ENCODE measurements at places on chromosomes 6 and 20.

GRCh38 chr6:143838395-143838794 is 4.7 kb upstream of the LTV1 start:
- no peak for DNase-seq

DNA sequence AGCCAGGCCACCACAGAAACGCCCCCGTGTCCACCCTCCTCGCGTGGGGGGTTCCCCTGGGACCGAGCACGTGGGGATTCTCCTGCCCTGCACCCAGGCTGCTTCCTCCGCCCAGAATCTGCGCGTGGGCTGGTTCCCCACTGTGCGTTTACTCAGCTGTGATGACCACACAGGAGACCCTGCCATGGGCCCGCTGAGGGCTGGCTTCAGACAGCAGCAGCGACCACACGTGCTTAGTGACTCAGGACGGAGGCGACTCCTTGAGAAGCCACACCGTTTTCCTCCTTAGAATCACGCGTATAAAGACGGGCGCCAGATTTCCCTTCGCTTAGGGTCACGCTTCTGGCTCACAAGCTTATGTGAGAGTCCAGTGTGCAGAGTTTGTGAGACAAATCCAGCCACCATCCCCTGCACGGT is 63.9 kb upstream of the PDE10A start:
- no peak for DNase-seq

GRCh38 chr6:169112483-169113320 is 140.9 kb downstream of the THBS2 start:
- DNase-seq, result no peak

DNA sequence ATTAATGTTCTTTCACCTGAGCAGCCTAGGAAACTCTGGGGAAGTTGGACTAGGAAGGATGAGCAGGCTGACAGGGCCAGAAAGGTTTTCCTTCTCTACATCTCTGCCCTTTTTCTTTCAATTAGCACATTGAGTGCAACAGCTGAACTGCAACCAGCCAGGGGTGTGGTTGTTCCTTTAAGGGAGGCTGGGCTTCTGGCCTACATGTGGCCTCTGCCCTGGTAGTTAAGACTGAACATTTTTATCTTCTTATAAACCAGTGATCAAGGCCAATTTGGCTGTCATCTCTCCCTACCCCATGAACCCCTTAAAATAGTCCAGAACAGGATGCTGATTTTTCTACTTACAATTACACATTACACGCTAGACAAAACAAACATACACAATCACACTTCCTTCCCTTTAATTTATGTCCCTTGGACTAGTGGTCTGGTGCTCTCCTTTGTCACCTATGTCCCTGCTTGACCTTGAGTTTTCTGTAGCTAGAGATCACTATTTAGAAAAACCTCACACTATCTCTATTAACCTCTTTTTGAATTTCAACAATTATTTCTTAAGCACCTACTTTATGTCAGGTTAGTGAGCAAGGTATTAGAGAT is 60.3 kb downstream of the RNF217 start:
- DNase-seq, result no peak

DNA sequence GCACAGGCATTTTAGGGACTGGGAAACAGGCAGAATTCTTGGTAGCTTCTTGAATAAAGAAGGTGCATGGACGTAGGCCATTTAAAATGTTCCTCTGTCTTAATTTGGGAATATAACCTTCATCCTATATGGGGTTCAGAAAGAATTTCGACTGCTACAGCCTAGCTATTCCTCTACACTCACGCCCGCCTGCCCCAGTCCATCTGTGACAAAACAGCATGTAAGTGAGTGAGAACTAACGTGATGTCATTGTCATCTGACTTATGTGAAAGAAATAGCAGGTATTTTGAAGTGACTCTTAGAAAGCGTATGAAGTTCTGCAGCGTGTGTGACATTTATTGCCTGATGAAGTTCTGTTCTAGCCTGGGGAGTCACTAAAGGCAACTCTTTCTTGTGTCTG is 52.2 kb upstream of the SLC22A1 start:
- no peak for DNase-seq

GRCh38 chr6:32406857-32407256 is at the start of gene BTNL2:
TSS of gene BTNL2 (minus strand) at chr6:32407181. CDS start at chr6:32407123, 58 bp downstream.
- no peak for DNase-seq

DNA sequence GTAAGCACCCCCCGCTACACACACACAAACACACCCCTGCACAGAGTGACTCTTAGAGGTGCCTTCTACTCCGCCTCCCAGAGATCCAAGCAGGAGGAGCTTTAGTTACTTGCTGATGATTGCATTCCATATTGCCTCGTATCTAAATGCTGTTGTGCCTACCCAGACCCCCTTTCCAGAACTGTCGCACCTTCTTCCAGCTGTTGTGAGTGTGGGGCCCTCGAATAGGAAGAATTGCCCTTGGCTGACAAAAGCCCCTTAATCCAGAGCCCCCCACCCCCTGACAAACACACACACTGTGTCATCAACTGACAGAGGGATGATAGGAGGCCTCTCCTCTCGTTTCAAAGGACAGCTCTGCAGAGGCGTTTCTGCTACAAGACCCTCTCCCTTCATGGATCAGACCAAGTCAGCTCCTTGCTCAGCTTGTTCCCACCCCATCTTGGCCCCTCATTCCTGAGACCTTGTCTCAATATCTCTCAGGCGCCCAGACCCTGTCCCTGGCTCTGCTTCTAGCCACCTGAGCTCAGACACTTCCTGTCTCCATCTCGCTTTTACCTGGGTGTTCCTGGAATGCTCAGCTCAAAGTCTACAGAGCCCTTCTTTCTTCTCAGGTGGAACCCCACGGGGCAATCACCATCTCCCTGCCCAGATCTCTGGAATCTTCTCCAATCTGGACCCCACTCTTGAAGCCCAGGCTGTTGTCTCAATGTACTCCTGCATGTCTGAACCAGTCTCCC is 4.0 kb upstream of the VSX1 start:
- no peak for DNase-seq

GRCh38 chr20:1775117-1775516 is 117.5 kb upstream of the SIRPG start:
- DNase-seq, result no peak

DNA sequence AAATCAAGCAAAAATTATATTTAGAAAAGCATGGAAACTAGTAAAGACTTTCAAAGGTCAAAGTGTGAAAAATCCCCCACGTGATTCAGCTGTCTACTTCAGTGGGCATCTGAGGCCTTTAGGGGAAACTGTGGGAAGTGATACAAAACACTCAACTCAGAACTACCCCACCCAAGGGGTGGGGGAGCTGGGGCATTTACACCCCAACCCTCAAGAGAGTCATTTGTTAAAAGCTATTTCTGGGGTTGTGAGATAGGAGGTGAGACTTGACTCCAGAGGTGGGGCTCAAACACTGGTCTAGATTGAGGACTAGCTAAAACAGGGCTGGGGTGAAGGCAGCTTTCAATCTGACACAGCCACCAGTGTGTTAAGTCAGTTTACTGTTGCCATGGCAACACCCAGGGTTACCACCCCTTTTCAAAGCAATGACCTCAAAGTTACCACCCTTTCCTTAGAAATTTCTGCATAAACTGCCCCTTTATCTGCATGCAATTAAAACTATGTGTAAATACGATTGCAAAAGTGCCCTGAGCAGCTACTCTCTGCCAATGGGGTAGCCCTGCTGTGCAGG is 9.9 kb upstream of the GTSF1L start:
- DNase-seq, result peak; percentile 30

DNA sequence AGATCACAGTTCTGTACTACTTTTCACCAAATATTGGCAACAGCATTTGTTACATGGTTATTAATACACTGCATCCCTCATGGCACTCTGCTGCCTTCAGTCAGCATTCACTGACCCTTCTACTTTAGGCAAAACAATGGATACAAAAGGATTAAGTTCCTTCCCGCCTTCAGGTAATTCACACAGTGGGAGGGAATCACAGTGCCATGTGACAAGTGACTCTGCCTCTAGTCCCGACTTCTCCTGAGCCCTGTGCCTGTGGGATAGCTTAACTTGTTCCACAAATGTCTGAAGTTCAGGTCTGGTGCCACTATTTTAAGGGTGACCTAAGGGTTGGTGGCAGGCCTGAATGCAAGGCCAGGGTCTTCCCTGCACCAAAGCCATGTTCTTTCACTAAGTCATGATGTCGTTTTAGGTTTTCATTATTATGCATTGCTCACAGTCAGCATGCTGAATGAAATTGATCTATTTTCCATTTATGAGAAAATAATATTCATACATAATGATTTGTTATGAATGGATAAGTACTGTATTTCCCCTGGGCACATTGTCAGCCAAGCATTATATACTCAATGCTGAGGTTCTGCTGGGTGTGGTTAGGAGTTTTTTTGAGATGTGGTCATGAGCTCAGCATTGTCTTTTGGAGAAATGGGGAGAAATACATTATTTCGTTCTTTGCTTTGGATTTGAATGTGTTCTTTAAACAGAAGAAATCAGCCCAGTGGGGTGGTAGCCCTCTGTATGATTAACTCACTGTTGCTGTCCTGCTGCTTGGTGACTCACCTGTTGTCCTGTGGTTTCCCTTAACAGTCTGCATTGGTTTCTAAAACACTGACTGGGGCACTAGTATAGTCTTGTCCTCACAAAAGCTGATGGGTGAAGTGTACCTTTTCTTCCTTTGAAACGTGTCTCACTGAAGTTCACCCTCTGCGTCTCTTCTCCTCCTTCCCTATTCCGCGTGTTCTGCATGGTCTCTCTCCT is 66.4 kb downstream of the AFDN start:
- no peak for DNase-seq

DNA sequence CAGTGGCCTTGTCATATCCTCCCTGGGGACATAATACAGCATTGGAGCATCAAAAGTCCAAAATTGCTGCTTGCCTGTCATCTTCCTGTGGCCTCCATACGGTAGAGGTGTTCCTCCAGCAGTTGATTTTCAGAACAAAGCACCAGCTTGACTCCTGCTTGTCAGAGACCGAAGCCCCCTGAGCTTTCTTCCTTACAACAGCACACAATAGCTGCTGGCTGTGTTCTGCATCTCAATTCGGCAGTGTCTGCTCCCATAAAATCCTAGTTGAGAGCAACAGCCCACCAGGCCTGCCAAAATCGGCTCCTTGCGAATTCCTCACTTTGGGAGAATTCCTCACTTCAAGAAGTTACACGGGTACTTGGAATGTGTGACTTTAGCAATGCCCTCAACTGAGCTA is 372.9 kb downstream of the SAMD5 start:
- DNase-seq, result no peak

DNA sequence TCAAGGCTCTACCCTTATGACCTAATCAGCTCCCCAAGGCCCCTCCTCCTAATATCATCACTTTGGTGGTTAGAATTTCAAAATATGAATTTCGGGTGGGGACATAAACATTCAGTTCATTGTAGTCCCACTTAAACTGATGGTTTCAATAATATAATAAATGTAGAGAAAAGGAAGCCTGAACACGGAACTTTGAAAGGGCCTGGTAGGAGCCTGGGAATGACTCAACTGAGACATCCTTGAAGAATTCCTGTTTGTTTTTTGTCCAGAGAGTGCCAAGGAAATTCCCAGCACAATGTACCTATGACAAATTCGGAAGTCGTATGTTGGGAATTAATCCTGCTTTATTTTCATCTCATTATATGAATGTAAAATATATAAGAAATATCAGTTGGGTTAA is 457.9 kb downstream of the PLCB1 start:
- DNase-seq, result no peak

GRCh38 chr6:90922325-90922724 is 335.5 kb upstream of the MAP3K7 start:
- no peak for DNase-seq

- DNase-seq, result no peak
These were observed 39.3 kb downstream of the BEND3 start for GRCh38 chr6:107075951-107076381.

GRCh38 chr6:147821295-147821897 is 312.9 kb downstream of the SAMD5 start:
- no peak for DNase-seq

DNA sequence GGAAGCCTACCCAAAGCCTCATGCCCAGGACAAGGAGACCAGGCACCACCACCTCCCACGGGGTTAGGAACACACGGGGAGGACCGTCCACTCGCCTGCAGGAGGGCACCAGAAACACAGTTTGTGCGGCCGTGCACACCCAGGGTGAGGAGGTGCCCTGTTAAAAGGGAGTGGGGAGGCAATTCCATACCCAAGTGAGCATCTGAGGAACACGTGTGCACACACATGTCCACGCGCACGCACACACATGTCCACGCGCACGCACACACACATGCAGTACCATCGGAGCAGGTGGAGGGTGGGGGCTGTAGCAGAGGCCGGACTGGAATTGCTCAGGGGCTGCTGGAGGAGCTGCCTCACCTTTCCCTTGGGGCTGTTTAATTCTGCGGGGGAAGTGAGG is 259.4 kb downstream of the TAF4 start:
- no peak for DNase-seq

DNA sequence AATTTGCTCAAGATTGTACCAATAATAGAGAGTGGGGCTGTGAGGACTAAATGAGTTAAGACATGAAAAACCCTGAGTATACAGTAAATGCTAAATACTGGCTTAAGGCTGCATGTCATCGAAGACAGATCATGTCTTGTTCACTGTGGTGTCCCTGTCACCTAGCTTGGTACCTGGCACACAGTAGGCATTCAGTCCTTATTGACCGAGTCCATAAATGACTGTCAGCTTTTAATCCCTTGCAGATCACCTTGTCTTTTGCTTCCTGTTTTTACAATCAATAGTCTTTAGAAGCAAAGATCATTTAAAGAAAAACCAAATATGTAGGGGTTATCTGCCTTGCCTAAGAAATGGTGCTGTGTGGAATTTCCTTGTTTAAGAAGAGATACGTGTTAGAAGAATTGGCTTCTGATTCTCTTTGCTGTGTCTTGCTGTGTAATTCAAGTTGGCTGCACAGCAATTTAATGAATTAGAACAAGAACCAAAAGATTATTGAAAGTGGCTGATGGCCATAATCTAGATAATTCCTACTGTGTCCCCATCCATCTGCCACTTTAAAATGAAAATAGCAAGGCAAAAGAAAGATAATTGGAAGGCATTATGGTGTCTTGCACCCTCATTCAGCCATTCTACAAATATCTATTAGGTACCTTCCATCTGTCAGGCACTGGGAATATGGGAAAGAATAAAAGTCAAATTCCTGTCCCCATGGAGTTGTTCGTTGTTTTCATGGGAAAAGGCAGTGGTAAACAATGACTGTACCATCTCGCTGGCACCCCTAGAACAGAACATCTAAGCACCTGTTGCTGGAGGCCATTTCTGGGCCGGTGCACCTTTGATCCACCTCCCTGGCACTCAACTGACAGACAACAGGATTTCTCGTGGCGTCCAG is 12.4 kb upstream of the MAPK13 start:
- DNase-seq, result no peak

DNA sequence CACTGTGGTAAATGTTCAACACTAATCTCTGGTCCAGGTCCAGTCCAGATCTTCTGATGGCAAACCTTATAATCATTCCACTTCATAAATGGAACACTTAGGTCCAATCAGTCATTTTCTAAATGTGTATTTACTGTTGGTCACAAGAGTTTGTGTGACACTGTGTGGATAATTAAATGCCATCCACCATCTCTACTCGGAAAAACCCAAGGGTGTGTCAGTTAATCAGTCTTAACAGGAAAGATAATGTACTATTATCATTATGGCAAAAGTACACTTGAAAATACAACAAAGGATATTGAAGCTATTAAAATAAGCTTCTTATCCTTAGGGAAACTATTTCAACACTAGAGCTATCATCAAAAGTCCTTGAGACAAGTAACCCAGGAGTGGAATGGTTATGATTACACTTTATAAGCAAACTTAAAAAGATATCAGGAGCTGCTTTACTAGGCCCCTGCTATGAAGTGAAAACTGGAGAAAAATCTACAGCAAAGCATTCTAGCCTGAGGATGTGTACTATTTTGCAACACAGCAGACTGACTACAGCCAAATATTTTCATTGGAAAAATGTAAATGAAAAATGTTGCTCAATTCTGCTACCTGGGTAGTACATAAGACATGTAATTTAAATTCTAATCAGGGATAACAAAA is 227.9 kb downstream of the LAMA2 start:
- DNase-seq, result no peak

Data from CD4-positive, alpha-beta T cell treated with Interleukin-21 for 1 hour (primary cell).